ENCODE measurements at places on chromosomes 1 and 21.

GRCh38 chr1:183931646-183932271 lies 105.8 kb downstream of the COLGALT2 start:
- DNase-seq: no peak

DNA sequence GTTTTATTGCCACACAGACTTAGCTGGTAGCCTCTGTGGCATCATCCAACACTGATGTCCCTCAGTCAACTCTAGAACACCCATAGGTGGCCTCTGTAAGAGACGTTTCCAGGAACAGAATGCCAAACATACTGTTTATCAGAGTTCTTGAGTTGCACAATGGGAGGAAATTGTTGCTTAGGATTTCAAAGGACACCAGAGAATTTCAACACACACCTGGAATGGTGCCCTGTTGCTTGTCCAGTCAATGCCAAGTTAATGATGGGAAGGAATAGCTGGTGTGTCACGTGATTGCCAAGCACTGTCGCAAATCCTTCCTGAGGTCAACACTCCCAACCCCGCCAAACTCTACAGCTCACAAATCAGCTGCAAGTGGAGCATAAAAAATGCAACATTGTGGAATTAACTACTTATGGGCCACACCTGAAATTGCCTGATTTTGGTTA lies 28.6 kb upstream of the DUSP23 start:
- no peak for DNase-seq

DNA sequence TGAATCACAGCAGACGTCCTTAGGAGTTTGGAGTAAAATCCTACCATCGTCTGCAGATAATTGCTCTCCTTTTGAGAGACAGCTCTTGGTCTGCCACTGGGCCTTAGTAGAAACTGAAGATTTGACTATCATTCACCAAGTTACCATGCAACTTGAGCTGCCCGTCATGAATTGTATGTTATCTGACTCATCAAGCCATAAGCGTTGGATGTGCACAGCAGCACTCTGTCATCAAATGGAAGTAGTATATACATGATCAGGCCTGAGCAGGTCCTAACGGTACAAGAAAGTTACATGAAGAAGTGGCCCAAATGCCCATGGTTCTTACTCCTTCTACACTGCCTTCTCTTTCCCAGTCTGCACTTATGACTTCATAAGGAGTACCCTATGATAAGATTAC lies 317.8 kb downstream of the GPATCH2 start:
- DNase-seq: no peak

DNA sequence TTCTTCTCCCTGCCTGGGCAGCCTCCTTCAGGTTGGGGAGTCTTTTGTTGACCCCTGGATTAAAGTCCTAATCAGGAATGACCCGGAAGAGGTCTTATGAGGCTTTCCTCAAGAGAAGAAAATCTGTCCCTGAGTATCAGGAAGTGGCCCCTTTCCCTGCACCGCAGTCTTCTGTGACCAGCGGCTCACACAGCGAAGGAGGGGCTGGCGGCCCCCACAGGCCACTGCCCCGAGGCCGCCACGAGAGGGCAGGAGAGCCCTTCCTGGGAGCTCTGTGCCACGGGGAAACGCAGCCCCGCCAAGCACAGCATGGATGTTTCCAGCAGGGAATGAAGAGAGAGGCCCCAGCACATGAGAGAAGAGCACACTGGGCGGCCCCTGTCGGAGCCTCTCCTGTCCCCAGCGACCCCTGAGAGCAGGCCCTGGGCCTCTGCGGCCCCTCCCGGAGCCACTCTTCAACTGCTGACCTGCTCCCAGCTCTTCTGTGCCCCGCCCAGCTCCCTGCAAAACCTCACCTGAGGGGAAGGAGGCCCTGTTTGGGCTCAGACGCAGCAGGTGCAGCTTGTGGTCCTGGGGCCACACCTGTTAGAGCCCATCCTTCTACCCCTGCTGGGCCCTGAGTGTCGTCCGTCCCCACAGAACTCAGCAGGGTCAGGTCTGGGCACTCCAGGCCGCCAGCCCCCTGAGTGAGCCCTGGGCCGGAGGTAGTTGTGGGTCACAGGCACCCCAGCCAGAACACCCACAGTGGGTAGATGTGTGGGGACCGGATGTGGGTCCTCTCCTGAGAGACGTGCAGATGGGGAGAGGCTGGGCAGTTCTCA lies 4.9 kb upstream of the POFUT2 start:
- DNase-seq: peak; percentile 42

GRCh38 chr21:36725793-36726386 lies 27.0 kb downstream of the SIM2 start:
- no peak for DNase-seq
